ENCODE measurements at places on chromosomes 6 and 20.

DNA sequence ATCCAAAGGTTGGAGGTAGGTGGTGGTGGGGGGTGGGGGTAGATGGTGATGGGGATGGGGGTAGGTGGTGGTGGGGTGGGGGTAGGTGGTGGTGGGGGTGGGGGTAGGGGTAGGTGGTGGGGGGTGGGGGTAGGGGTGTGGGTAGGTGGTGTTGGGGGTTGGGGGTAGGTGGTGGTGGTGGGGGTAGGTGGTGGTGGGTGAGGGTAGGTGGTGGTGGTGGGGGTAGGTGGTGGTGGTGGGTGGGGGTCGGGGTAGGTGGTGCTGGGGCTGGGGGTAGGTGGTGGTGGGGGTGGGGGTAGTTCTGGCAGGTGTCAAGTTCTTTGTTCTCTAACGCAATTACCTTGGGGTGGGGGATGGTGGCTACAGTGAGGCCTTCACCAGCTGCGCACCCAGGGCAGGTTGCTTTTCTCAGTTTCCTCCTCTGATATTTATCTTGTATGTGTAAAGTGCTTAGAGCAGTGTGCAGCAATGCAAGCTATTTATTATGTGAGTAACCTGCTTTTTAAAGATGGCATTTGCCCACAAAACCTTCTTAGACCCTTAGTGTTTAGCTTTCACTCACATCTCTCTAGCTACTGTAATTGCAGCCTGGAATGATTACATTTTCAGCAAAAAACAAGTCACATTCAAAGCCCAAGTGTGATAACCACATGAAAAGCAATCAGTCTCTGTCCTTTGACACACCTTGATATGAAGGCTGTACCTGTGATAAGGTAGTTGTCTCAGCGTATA is 8.2 kb upstream of the CCDC167 start:
- no peak for DNase-seq

DNA sequence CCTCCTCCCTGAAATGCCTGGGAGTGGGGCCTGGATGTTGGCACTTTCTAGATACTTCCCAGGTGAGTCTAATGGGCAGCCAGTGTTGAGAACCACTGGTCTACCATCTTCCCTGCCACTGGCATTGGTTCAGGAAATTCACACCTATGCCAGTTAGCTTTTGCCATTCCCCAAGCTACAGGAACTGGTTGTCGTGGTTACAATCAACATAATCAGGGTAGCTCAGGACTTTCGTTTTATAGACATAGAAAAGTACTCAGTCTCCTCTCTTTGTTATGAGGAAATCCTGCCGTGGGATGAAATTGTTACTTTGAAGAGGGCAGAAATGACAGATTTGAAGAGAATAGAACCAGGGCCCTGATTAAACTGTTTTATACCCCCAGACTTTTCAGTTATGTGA is 127.9 kb upstream of the FOXO3 start:
- no peak for DNase-seq

DNA sequence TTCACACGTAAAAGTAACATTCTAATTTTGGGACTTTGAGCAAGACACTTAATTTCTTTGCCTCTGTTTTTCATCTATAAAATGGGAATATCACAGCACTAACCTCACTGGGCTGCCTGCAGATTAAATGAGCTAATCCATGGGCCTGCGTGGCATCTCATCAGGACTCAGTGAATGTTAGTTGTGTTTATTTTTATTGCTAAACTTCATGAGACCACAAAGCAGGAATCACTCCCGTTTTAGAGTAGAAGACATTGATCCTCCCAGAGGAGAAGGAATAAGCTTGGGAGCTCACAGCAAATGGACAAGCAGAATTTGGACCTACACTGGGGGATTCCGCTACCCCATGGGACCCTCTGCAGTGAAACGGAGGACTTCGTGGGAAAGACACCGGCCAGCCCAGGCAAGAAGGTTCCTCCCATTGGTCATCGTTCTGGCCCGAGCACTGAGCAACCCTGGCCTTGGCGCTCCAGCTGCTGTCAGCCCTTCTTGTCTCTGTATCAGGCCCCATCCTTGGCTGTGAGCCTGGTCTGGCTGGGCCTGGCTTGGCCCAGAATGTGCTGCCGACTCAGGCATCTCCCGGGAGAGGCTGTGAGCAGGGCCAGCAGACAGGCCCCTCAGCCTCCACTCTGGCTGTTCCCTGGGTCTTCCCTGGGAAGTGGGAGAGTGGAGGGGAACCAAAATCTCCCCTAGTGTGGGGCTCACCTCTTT is 79.8 kb downstream of the NFATC2 start:
- no peak for DNase-seq

- DNase-seq = no peak
Observed at GRCh38 chr6:88626460-88626859, 337.0 kb downstream of the RNGTT start.

DNA sequence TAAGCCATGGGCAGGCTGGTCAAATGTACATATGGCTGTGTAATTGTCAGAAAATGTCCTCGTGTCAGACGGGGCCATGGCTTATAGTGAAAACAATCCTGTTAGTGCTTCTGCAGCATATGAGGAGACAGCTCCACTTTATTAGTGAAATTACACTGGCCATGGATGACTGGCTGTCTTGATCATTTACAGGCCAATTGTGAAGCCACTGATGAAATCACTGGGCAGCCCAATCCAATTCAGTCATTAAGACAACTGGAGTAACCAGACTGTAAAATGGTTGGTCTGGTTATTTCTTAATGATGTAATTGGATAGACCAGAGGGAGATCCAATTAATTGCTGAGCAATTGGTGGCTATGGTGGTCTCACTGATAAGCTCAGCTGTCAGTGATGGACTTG is 749.5 kb downstream of the KIF16B start:
- DNase-seq = no peak

DNA sequence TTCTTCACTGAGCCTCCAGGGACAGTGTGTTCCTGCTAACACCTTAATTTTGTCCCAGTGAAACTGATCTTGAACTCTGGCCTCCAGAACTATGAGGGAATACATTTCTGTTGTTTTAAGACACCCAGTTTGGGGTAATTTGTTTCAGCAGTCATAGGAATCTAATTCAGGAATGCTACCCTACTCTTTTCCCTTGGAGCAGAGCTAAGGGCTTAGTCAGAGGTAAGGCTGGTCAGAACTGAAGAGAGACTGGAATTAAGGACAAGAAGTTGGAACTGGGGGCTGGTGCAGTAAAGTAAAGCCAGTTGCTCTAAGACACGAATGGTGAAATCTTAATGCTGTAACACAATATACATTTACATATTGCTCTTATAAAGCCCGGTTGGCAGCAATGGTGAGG is 809.7 kb downstream of the MAFB start:
- DNase-seq = no peak
